ENCODE measurements at places on chromosomes 13 and 19. TPM values are rescaled to one million over a fixed set of nuclear protein-coding genes. Genes with fewer than 3 reads are reported as not detected.

Gene ETV2
- total RNA-seq: not detected

DNA sequence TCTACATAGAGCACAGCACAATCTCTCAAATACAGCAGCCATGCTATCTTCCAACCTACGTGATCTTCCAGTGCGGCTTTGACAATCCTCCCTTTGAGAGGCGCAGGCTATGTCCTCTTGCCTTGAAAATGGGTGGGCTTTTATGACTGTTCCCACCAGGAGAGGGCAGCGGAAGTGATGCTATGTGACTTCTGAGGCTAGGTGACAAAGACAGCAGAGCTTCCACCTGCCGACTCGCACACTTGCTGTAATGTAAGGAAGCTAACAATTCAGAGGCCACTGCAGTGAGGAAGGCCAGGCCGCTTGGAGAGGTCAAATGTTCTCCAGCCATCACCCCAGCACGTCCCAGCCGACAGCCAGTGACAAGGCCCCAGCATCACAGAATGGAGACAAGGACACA is 65.8 kb downstream of the MRPL57 start:
- no peak for DNase-seq

DNA sequence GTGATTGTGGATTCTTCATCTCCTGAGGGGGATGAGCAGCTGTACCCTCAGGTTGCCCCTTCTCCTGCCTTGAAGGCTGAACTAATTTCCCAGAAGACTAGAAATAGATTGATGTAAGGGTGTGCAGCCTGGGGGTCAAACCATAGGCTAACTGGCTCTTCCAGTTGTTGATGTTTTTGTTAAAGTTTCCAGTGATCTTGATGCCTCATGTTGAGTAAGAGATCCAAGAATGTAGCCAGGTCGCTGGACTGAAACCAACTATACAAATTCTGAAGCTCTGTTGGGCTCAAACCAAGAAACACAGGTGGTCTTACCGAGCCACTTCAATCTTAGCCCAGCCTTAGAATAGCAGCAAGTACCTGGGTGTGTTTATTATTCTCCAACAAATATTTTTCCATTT is 391.8 kb downstream of the KLF5 start:
- no peak for DNase-seq

- no peak for DNase-seq
Measured at GRCh38 chr13:60838581-60838980, 441.6 kb downstream of the TDRD3 start.

DNA sequence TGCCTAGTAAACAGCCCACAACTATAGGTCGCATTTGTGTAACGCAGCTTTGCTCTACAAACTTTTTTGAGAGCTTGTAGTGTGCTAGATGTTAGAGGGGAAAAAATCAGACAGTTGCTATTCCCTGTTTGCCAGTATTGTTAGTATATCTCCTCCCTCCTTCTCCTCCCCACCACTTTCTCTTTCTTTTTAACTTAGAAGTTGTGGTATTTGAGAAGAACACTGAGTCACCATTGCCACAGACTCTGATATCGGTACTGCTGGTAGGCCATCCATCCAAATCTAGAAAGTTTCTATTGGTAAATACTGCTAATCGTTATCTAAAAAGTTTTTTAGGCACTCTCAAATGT is 666 bp downstream of the POMP start:
- DNase-seq: no peak

DNA sequence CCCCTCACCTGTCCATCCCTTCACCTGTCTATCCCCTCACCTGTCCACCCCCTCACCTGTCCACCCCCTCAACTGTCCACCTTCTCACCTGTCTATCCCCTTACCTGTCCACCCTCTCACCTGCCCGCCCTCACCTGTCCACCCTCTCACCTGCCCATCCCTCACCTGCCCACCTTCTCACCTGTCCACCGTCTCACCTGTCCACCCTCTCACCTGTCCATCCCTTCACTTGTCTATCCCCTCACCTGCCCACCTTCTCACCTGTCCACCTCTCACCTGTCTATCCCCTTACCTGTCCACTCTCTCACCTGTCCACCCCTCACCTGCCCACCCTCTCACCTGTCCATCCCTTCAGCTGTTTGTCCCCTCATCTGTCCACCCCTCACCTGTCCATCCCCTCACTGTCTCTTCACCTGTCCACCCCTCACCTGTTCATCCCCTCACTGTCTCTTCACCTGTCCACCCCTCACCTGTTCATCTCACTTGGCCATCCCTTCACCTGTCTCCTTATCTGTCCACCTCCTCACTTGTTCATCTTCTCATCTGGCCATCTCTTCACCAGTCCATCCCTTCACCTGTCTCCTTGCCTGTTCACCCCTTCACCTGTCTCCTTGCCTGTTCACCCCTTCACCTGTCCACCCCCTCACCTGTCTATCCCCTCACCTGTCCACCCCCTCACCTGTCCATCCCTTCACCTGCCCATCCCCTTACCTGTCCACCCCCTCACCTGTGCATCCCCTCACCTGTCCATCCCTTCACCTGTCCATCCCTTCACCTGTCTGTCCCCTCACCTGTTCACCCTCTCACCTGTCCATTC is 12.7 kb upstream of the KANK2 start:
- no peak for DNase-seq

DNA sequence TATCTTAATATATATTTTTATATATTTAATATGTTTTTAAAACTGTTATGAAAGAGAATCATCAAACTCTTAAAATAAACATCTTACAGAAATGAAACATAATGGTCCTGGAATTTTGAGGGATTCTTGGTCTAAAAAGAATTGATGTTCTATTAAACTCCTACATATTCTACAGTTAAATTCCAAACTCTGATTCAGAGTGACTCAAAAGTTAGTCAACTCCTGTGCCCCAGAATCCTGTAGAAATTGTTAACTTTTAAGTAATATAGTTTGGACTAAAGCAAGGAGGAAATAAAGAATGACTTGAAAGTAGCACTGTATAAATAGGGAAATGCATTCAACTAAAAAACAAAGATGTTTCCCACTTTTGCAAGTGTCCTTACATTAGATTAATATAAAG is 47.7 kb downstream of the FNDC3A start:
- no peak for DNase-seq

GRCh38 chr13:40406405-40407120 is 259.9 kb downstream of the FOXO1 start:
- DNase-seq: no peak

GRCh38 chr19:30357580-30357954 is 14.6 kb upstream of the ZNF536 start:
- no peak for DNase-seq

Gene TNFSF13B
- 1.1 TPM for total RNA-seq

GRCh38 chr19:4303819-4304537 is 420 bp upstream of the FSD1 start:
- DNase-seq: no peak

DNA sequence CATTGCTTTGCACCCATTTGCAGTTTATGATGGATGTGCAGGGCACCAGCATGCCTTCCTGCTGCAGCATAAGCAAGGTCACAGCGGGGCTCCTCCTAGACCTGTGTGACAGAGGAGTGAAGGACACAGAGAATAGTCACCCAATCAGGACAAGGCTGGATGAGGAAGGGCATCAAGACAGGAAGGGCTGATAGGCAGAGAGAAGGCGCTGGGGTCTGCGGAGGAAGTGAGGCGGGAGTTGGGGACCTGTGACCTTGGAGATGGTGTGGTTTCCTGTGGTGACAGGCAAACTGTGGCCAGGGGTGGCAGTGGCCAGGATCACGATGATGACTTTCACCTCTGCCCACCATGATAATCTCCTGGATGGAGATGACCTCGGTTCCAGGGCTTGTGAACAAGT is 16.4 kb upstream of the KCTD15 start:
- no peak for DNase-seq

DNA sequence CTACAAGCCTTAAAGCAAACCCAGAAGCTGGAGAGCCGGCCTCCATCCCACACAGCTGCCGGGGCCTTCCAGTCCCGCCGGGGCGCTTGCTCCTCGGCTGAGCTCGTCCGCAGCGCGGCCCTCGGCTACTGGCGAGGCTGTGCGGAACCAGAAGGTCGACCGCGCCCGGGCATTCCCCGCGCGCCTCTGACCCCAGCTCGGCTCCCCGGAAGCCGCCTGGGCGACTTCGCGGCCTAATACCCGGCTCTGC is 863 bp downstream of the ANKRD10 start:
- no peak for DNase-seq

DNA sequence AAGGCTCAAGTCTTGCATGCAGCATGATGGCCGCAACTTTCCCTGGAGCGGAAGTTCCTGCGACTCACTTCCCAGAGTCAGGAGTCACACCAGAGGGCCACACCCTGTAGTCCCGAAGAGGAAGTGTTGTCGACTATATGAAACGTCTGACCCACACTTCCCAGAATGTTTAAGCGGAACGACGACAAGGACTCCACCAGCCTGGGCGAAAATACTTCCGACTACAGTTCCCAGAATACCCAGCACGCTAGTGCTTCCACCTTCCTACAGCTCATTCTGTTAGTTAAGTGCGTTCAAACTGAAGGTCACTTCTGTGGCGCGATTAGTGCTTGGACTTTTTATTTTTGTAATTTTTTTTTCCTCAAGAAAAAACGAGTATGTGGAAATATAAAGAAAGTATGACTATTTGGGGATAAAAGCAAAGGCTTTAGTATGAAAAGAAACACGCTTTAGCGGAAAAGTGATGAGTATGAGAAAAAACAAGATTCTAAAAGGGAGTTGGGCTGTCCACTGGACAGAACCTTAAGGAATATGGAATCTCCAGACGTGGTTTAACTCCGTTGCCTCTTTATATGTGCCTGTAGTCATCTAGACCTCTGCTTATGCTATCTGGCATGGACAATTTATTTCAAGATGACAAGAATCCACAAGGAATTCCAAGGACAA is 15.5 kb upstream of the ZNF112 start:
- DNase-seq: no peak

GRCh38 chr13:23599083-23599925 is 29.1 kb downstream of the TNFRSF19 start:
- no peak for DNase-seq

Gene HSPB6
- 6.7 TPM for total RNA-seq

DNA sequence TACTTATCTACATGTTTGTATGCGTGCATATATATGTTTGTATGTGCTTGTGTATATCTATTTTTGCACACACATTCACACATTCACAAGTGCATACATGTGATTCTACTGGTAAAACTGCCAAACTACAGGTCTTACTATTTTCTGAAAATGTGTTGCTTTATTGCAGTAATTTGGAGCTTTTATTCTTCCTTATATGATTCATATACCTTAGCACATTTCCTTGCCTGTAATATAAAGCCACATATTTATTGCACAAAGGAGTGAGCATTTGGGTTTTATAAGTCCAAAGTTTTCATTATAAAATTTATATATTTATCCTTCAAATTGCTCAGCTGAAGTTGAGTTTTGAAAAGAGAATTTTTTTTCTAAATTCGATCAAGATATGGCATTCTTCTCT is 1120.4 kb upstream of the PCDH9 start:
- DNase-seq: no peak

Gene B3GNT3
- total RNA-seq: 0.05 TPM

DNA sequence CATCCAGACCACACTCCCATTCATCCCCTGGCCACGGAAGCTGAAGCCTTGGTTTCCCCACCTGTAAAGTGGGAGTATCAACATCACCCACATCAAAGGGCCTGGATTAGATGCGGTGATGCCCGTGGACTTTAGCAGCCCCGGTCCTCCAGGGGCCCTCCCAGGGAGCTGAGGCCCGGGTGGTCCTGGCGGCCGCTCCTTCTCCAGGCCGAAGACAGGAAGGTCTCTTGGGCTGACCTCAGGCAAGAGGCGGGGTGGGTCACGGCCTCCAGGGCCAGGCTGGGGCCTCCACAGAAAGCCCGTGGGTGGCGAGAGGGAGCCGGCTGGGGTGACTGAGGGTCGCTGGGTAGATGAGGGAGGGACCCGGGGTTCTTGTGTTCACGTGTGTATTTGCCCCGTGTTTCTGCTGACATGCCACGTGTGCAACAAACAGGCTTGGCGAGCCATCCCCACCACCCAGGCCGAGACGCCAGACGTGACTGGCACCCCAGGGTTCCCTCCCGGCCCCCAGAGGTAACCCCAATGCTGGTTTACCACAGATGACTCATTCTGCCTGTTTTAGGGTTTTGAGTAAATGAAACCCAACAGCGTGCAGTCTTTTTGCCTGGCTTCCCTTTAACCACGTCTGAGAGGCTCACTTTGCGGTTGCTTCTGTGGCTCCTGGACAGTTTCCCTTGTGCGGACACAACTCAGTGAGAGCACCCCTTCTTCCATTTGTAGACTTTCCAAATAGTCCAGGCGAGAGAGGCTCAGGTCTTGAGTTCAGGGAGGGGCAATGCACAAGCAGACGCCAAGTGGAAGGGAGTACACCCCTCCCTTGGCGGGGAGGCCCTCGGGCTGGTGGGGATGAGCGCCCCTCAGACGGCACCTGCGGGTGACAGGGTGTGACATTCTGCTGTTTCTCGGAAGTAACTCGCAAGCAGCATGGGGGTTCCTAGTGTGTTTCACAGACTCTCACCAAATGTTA is 42.9 kb downstream of the C13orf46 start:
- no peak for DNase-seq

Measured in NCI-H460 (cell line).